ENCODE measurements at places on chromosomes 1 and 21. TPM values are rescaled to one million over a fixed set of nuclear protein-coding genes. Genes with fewer than 3 reads are reported as not detected.
A peak's percentile ranks its signal among the peaks of the same experiment; 100 is the strongest.

Gene SLC41A1
- total RNA-seq, result 23.7 TPM

Gene LEMD1
- 3.1 TPM for total RNA-seq

Gene MCL1
- total RNA-seq, result 373 TPM

Gene FCRL4
- total RNA-seq, result not detected

Gene MAP3K21
- total RNA-seq, result 2.7 TPM

Gene RNU5D-1
- total RNA-seq, result not detected

Gene LRRC3
- total RNA-seq, result 3.8 TPM

Gene CFHR1
- not detected for total RNA-seq

- no peak for DNase-seq
These were observed 8.7 kb downstream of the PLEKHA6 start for GRCh38 chr1:204350857-204351573.

DNA sequence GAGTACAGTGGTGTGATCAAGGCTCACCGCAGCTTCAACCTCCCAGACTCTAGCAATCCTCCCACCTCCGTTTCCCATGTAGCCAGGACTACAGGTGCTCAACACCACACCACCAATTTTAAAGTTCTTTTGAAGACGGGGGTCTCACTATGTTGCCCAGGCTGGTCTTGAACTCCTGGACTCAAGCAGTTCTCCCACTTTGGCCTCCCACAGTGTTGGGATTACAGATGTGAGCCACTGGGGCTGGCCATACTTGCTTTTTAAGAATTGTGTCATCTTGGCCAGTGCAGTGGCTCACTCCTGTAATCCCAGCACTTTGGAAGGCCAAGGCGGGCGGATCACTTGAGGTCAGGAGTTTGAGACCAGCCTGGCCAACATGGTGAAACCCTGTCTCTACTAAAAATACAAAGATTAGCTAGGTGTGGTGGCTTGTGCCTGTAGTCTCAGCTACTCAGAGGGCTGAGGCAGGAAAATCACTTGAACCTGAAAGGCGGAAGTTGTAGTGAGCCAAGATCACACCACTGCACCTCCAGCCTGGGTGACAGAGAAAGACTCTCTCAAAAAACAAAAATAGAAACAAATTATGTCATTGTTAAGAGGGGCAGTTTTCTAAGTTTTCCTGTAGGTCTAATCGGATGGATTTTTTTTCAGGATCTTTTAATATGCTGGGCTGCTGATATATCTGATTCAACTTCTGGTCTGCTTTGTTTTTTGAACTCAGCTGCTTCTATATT lies 18.7 kb downstream of the AK4 start:
- no peak for DNase-seq

DNA sequence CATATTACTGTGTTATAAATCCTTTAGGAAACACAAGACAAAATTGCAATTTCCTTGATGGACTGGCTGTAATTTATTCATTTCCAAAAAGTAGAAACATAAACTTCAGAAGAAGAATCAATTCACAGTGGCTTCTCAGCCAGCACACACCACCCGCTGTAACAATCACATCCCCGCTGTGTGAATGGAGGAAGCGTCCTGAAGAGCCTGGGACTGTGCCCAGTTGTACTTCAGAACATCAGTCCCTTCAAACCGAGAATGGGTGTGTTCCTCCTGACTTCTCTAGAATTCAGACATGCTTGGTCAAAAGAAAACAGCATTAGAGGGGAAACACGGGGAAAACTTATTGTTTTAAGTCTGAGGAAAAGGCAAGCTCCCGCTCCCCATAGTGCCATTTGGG lies 28.8 kb upstream of the CD84 start:
- no peak for DNase-seq

- DNase-seq, result no peak
These were observed 28.5 kb upstream of the CAMK1G start for GRCh38 chr1:209554761-209555611.

GRCh38 chr1:209382231-209383100 lies 201.0 kb upstream of the CAMK1G start:
- no peak for DNase-seq

- DNase-seq, result peak; percentile 19
These were observed 391 bp upstream of the CENPS start for GRCh38 chr1:10429868-10430215.

GRCh38 chr1:161706482-161707347 lies at the start of gene FCRLA:
TSS of gene FCRLA (plus strand) at chr1:161707229. CDS start at chr1:161707265, 36 bp downstream.
- no peak for DNase-seq

- no peak for DNase-seq
These were observed 111.2 kb downstream of the SPAG17 start for GRCh38 chr1:118073648-118074435.

DNA sequence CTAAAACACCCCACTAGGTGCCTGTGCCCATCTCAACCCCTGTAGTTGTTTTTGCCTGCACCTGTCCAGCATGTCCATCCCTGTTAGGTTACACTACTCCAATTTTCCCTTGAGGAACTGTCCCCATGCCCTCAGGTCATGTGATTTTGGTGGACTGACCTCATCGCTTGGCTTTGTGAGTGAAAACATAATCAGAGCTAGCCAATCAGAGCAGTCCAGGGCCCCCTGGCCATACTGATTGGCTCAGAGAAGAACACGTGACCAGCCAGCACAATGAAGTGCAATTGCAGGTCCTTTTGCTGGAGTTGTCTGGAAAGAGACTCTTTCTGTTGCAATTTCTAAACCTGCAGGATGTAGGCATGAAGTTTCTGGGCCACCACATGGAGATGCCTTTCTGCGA lies 303.3 kb upstream of the PROX1 start:
- no peak for DNase-seq

- no peak for DNase-seq
These were observed 177.0 kb upstream of the TNR start for GRCh38 chr1:175920381-175920780.

DNA sequence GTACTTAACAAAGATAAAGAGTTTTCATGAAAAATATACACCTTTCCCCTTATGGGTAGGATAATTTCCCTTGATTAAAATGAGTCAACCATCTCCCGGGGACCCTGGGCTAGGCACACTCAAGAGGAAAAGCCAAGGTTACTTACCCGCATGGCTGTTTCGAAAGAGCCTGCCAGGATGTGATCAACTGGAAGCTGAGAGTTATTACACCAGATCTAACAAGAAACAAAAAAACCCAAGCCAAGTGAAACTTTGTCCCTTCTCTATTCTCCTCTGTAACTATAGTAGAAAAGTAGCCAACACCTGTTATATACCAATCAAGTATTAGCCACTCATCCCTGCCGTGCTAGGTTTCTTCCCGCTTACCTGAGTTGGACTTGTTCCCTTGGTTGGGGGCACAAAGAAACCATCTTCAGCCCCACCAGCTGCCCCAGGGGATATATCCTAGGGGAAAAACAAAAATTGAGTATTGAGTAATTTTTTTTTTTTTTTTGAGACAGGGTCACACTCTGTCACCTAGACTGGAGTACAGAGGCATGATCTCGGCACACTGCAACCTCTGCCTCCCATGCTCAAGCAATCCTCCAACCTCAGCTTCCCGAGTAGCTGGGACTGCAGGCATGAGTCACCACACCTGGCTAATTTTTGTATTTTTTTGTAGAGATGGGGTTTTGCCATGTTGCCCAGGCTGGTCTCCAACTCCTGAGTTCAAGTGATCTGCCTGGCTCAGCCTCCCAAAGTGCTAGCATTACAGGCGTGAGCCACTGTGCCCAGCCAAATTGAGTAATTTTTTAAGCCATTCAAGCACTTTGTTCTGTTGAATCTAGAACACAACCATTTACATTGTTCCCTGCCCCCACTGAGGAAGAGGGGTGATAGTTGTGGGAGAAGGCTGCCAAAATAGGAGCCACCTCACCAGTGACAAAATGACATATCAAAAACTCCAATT lies 8.4 kb upstream of the PEX19 start:
- DNase-seq, result no peak

DNA sequence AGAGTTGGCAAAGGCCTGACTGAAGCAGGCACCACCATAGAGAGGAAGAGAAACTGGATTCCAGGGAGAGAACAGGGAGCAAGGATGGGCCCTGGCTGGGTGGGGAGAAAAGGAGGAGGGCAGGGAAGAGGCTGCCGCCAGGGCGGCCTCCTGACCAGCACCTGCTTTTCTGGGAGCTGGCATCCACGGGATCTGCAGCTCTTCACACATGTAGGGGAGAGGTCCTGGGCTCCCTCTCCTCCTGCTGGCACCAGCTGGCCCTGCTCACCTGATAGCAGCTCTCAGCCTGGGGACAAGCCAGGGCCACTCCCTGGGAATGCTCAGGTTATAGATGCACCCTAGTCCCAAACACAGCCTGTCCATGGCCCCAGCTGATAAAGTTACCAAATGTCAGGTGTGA lies 39.9 kb downstream of the TEX35 start:
- DNase-seq, result no peak

All from activated T-cell treated with anti-CD3 and anti-CD28 coated beads, Interleukin-2, amount 50 U/mL, for 72 hours (primary cell).